SJCRH30 (cell line): ENCODE measurements at places on chromosomes 3 and 15.

- no peak for DNase-seq
These were observed 30.6 kb upstream of the LRRC3B start for GRCh38 chr3:26591926-26592325.

GRCh38 chr3:125185805-125186204 is 26.7 kb downstream of the SLC12A8 start:
- no peak for DNase-seq

DNA sequence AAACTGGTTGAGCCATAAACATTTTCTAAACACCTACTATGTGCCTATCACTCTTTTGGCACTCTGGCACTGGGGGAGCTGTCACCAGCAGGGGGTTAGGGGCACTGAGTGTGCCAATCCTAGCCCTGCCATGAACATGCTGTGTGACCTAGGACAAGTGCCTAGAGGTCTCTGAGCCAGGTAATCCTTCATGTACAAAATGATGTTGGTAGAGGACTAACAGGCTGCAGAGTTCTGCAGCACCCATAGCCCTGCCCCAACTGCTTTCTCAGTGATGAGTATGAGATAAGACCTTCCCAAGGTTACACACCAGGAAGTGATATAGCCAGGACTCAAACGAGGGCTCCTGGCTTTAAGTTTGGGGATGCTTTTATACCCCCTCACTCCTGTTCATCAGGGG is 84.9 kb upstream of the SEC13 start:
- DNase-seq, result no peak

- DNase-seq, result no peak
These were observed 119.4 kb upstream of the PRR20G start for GRCh38 chr3:127407026-127407939.

DNA sequence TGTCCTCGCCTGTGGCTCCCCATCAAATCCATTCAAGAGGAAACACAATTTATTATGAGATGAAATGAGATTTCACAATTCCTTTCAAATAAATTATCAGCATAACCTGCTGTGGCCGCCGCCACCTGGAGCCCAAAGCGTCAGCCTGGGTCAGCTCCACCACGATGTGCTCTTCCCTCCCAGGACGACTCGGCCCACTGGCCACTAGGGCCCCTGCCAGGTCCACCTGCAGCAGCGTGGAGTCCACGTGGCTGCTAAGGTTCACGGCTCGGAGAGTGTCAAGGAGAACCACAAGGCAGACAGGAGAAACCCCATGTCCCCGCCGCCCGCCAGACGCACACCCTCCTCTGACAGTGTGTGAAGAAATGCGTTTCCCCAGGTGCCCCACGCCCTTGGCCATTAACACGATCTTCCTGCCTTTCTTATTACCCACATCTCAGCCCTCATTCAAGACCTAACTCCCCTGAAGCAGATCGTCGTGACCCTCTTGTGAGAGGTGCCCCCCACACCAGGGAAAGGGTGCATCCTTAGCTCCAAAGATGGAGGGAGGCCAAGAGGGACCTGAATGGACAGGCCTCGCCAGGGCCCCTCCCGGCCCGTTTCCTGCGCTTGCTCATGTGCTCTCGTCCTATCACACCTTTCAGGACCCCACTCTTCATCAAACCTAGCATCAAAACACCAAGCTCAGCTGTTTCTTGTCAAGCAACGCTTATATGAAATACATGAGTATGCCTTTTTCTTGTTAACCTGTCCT is 80.6 kb downstream of the OCA2 start:
- DNase-seq, result no peak

DNA sequence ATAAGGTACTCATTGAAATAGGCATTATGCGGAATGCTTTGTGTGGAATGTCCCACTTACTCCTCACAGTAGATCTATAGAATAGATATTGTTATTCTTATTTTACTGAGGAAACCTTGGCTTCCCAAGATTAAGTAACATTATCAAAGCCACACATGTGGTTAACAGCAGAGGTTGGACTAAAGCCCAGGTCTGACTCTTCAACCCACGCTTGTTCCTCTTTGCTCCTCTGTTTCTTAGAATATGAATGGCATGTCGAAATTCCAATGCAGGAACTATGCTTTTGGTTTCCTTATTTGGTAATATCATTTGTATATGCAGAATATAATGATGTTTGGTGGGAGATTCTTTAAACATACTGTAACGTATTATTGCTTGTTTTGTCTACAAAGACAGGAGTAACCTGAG is 818.8 kb upstream of the LMCD1 start:
- DNase-seq, result no peak

DNA sequence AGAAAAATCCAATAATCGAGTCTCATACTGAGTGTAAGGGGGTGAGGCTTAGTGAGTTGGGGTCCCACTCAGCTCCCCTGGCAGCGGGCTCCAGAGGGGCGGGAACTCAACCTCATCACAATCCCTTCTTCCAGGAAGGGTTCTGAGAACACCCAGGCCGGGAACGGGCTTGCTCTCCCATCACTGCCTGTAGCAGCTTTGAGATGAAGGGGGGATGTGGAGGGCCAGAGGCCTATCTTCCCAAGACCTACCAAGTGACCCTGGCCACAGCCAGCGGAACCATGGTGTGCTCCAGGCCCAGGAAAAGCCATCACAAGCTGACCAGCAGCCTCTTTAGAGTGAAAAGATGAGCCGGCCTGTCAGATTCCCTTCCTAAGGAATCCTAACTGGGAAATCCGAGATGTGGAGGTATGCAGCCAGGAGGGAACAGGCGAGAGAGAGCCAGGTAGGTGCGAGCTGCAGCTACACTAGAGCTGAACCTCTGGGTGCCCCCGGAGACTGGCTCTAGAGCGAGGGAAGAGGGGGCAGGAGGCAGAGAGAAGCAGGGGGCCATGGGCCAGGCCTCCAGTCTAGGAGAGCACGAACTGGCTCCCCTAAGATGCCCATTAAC is 18.5 kb downstream of the GRAMD2A start:
- DNase-seq, result no peak

GRCh38 chr3:190747571-190747970 is 114.9 kb downstream of the GMNC start:
- no peak for DNase-seq

- no peak for DNase-seq
These were observed 482.2 kb downstream of the SQOR start for GRCh38 chr15:46117071-46117470.

DNA sequence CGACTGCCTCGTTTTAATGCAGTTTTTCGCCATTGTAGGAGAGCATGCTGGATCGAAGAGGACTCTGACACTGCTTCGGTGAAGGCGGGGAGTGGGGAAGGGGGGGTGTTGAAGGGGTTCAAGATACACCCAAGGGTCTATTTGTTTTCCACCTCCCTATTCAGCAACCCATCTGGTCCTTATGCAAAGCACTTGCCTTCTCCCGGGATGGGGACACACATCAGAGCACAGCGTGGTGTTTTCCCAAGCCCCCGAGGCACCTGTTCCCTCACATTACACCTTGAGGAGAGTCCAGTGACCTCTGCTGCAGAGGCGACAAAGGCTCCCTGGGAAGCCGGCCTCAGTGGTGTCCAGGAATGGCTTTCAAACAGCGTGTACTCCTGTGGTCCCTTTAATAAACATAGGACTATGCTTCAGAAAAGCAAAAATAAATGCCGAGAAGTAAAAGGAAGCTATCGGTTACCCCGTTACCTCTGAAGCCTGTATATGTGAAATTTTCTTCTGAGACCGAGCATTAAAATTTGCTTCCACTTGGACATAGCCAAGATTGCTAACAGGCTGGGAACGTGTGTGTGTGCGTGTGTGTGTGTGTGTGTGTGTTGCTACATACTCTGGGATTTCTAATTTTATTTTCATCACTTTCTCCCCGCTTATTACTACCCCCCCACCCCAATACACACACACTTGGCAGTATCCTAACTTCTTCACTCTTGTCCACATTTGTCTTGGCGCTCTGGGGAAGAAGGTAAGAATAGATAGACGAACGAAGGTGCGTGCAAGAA is 53.2 kb downstream of the CCDC54 start:
- no peak for DNase-seq

- DNase-seq, result no peak
These were observed 7.1 kb upstream of the EMC4 start for GRCh38 chr15:34217587-34218225.

- no peak for DNase-seq
These were observed 183.9 kb downstream of the ARRDC4 start for GRCh38 chr15:98144388-98144787.

- no peak for DNase-seq
These were observed 1044.2 kb downstream of the AGBL1 start for GRCh38 chr15:87123676-87124382.

DNA sequence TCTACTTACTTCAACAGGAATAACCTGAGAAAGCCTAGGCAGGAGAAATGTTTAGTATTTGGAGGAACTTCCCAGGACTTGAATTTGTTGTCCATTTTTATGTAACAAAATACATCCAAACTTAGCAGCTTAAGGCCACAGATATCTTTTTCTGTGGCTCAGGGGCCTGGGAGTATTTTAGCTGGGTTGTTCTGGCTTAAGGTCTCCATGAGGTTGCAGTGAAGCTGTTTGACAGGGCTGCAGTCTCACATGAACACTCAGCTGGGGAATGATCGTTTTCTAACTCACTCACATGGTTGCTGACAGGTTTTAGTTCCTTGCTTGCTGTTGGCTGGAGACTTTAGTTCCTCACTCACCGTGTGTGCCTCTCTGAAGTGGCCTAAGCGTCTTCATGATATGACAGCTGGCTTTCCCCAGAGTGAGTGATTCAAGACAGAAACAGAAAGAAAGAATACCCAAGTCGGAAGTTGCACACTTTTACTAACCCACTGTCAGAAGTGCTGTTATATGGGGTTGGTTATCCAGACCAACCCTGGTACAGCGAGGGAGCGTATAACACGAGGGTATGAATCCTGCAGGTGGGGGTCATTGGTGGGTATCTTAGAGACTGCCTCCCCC is 229.7 kb upstream of the TBL1XR1 start:
- no peak for DNase-seq

DNA sequence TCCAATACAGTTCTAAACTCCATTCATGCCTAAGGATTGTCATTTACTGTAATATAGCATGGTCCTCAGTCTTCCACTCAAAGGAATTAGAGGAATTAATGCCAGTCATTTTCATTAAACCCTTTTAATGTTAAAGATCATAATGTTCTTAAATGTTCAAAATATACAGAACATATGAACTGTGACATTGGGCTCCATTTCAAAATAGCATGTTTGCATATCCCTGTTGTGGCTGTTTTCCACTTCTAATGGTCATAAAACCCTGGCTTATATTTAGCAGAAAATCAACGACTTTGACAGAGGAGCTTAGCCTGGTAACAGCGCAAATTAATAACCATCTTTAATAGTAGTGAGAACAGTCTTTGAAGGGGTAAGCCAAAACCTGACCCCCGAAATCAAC is 260.7 kb downstream of the UBE2E2 start:
- no peak for DNase-seq

GRCh38 chr3:173191611-173192010 is 50.6 kb upstream of the SPATA16 start:
- DNase-seq, result no peak

- DNase-seq, result no peak
These were observed 45.4 kb downstream of the PDE8A start for GRCh38 chr15:85027033-85027380.

DNA sequence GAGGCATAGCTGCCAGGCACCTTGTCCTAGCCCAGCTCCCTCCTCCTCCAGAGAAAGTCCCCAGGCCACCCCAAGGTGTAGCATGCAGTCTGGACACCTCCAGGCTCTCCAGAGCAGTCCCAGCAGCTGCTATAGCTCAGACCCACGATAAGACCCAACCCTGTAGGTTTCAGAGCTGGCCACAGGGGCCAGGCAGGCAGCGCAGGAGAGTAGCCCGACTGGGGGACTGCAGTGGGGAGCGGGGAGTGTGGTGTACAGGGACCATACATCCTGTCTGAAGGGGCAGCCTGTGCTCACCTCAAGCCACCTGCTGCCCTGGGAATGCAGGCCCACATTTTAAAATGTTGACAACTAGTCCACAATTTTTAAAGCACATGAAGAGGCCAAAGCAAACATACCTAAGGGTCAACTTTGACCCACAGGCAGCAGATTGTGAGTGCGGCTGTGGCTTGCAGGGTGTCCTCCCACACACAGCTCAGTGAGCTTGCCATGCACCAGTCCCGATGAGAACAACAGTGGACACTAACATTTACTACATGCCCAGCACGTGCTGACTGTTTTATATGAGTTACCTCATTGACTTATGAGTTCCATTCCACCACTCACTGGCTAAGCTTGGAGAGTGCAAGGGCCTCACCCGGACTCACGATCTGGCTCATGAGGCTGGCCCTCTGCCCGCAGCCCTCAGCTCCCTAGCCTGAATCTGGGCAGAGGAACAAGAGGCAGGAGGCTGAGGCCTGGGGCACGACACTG is 81.4 kb downstream of the DNAJB8 start:
- no peak for DNase-seq

DNA sequence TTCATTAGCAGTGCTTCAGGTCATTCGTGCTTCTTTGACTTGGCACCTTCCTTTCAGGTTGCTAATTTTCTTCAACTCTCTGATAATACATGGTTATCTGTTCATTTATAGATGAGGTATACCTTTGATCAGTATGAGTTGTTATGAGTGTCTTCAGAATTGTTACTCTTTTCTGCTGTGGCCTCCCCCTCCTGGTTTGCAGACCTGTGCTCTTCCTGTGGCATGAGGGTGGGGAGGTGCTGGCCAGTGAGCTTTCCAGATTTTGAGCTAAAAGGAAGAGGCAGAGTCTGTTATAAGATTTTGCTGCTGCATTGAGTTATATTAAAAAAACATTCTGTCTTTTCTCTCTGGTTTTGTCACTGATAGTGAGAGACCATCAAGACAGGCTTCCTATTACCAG is 30.8 kb upstream of the GOLGA6L9 start:
- no peak for DNase-seq

DNA sequence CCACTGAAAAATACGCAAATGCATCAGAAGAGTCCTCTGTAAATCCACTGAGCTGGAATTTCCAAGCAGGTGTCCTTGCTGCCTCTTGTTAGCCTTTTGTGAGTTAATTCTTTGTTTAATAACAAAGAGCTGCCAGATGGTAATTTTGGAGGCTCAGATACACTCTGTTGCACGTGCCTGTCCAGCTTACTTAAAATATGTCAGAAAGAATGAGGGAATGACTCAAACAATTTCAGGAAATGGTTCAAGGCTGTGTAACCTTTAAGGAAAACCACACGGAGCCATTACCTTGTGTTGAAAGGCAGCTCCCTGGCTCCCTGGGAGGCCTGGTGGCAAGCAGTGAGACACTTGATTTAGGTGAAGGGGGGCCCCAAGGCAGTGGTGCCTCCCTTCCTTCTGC is 302.2 kb upstream of the CTDSPL start:
- DNase-seq, result no peak

DNA sequence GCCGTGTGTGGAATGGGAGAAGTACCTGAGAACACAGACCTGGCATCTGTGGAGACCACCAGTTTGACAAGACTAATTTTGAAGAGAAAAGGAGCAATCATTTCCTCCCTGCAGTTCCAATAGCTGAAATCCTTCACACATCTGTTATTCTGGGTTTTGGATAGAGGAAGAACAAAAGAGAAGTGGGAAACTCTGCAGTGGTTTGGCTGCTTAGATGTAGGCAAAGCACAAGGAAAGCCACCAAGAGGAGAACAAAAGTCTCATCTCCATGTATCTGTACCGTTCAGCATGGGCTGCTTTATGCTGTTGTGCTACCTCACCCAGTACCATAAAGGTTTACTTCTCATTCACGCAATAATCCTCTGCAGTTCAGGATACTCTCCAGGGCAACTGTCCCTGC is 153.1 kb upstream of the COL8A1 start:
- no peak for DNase-seq

- DNase-seq, result no peak
These were observed 11.2 kb upstream of the RAD18 start for GRCh38 chr3:8974458-8974857.
